A673 (cell line): ENCODE measurements at places on chromosomes 11 and 22.

- peak; percentile 71 for DNase-seq
These were observed at the start of gene ARHGAP42 for GRCh38 chr11:100687054-100687629. ARHGAP42 (plus strand) TSS chr11:100687288; CDS start chr11:100687679, 391 bp downstream.

- DNase-seq, result no peak
These were observed 29.4 kb upstream of the TTC36 start for GRCh38 chr11:118497831-118498230.

DNA sequence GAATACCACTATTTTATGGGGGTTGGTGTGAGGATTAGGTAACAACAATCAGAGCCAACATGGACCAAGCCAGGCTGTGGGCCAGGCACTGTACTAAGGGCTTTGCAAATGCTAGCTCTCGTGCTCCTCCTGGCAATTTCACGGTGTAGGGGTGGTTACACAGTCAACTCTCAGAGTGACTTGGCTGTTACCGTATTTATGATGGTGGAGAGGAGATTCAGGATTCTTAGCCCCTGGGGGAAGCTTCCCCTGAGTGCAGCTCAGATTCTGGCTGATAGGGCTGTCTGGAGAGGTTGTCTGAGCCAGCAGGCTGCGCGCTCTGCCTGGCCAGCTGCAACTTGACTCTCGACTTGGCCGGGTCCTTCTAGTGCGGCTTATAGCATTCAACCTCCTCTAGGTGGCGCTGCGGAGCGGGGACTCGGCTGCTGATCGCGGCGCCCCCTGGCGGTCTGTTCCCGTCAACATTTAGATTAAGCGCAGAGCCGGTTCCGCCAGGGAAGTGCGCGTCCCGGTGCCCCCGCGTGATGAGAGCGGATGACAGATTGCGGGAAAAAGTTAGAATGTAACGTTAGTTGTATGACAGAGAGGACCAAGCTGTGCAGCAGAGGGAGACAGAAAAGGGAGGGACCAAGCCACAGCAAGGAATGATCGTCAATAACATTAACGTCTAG lies 4.5 kb upstream of the NCF4 start:
- DNase-seq, result peak; percentile 88

DNA sequence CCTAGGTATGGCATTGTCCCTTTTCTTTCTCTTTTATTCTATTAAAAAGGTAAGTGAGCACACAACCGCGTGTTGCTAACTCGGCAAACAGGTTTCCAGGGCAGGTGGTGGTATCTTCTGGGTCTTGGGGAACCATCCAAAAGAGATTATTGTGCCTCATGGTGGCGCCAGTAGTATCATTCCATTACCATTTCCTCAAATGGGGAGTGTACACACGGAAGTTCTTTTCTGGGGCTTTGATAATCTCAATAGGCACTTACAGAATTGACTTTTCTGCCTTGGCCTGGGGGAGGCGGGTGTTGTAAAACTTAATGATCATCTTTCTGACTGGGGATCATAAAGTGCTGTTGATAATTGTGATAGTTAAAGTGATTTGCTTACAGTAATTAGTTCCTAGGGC lies 234.1 kb downstream of the KIRREL3 start:
- DNase-seq, result no peak

- no peak for DNase-seq
These were observed 6.8 kb upstream of the POLR3H start for GRCh38 chr22:41550952-41551491.

DNA sequence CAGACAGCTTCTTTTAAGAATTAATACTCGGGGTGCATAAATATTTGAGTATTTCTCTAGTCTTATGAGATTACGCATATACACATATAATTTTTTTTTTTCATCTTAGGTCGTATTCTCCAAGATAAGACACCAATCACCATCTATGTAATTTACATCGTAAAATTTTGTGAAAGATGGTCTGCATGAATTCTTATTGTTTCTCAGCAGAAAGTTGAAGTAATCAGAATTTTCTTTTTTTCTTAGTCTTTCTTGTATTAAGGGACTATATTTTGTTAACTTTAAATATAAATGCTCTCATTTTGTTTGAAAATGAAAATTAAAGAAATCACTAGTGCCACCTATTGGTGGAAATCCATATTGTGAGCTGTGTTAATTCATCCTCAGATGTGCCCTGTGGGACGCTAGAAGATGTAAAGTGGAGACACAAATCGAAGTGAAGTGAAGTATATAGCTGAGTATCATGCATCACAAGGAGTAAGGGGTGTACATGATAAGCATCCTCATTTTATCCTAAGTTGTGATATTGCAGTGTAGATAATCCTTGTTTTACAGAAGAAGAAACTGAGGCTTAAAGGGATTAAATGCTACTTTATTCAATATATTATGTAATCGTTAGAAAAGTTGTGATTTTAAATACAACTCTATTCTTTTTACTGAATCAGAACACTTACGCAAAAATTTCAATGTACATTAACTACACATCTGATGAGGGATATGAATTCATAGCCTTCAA lies 2084.3 kb downstream of the LRRC4C start:
- peak; percentile 92 for DNase-seq

- no peak for DNase-seq
These were observed 1301.2 kb downstream of the JRKL start for GRCh38 chr11:97691061-97691460.

DNA sequence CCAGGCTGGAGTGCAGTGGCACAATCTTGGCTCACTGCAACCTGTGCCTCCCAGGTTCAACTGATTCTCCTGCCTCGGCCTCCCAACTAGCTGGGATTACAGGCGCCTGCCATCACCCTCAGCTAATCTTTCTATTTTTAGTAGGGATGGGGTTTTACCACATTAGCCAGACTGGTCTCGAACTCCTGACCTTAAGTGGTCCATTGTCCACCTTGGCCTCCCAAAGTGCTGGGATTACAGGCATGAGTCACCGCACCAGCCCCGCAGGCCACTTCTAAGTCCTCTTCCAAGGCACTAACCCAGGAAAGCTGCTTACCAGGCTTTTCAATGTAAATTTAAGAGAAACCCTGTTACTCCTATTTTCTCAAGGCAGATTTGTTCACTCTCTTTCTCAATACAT lies 50.4 kb downstream of the DENND5A start:
- no peak for DNase-seq

DNA sequence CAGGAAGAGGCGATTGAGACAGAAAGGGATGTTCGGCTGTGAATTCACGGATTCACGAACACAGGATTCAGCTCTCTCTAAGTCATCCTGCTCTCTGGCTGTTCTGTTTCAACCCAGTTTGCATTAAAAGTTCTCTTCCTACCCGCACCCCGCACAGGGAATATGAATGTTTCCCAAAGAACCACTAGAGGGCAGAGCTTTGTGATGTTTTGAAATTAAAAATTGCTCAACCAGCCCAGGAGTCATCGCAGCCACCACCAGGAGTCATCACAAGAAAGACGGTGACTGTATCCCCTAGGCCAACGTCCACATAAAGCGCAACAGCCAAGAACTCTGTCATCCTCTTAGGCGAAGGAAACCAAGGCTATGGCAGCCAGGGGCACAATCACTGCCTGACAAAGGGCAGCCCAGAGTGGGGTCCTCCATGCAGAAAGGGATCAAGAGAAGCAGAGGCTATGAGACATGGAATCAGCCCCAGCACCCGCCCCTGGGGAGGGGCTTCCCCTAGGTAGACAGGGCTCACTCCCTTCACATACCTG lies 122.4 kb downstream of the WT1 start:
- DNase-seq, result peak; percentile 97

- no peak for DNase-seq
These were observed 7.2 kb downstream of the OSBP2 start for GRCh38 chr22:30701872-30702271.

- peak; percentile 58 for DNase-seq
These were observed 191.3 kb downstream of the KIF18A start for GRCh38 chr11:27916541-27917100.
